ENCODE measurements at places on chromosomes 5 and 9. TPM values are rescaled to one million over a fixed set of nuclear protein-coding genes. Genes with fewer than 3 reads are reported as not detected.

NR2F1-AS1 gene
- 20.6 TPM for total RNA-seq

DNA sequence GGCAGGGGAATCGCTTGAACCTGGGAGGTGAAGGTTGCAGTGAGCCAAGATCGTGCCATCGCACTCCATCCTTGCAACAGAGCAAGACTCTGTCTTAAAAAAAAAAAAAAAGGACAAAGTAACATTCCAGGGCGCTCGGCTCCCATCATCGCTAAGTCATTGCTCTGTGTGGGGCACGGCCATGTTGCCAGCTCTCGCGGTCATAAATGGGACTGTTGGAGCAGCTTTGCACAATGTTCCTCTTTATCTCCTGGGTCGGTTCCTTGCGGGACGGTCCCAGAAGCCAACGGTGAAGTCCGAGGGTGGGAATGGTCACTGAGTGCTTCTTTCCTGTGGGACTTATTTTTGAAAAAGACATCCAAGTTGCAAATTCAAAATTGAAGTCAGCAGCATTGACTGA is 65.5 kb downstream of the HMCN2 start:
- H3K27me3 ChIP-seq = no peaks in the 10 kb centered on the region
- no peak overlapping the region for H3K4me3 ChIP-seq
- no peak for DNase-seq
- H3K36me3 ChIP-seq = no peaks in the 10 kb centered on the region

- no peak overlapping the region for H3K27ac ChIP-seq
- no peaks in the 10 kb centered on the region for H3K27me3 ChIP-seq
- H3K36me3 ChIP-seq = no peaks in the 10 kb centered on the region
Measured at GRCh38 chr5:68337235-68337634, 121.7 kb downstream of the PIK3R1 start.

GRCh38 chr5:67287510-67288268 is 91.1 kb upstream of the CD180 start:
- no peaks in the 10 kb centered on the region for H3K36me3 ChIP-seq
- H3K4me1 ChIP-seq = peaks cover 5% of the 10 kb centered on the region
- H3K27me3 ChIP-seq = no peaks in the 10 kb centered on the region
- H3K27ac ChIP-seq = no peak overlapping the region
- no peak overlapping the region for H3K4me3 ChIP-seq

DNA sequence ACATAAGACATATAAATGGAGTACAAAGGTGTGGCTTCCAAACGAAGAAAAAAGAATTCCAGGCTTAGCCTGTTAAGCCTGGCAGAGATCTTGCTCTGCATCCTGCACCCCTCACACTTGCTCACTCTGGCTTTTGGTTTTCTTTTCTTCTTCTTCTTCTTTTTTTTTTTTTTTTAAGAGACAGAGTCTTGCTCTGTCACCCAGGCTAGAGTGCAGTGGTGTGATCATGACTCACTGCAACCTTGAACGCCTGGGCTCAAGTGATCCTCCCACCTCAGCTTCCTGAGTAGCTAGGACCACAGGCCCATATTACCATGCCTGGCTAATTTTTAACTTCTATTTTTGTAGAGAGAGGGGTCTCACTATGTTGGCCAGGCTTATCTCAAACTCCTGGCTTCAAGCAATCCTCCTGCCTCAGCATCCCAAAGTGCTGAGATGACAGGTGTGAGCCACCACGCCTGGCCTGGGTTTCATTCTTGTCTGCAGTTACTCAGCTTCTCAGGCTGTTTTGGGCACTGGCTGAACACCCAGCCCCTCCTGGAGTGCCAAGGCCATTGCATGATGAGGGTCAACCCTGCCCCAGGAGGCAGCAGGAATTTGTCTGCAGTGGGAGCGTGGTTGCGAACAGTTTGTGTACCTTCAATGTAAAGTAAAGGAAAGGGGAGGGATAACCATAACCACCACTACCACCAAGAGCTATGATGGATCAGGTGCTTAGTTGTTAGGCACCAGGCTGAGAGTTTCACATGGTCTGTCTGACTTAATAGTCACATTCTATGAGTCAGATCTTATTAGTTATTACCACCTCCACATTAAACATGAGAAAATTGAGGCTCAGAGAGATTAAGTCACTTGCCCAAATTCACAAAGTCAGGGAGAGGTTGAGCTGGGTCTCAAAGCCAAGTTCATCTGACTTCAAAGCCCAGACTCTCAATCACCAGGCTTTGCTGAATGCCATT is 219.2 kb upstream of the PANK3 start:
- no peaks in the 10 kb centered on the region for H3K4me1 ChIP-seq
- DNase-seq = no peak
- no peak overlapping the region for H3K4me3 ChIP-seq
- no peaks in the 10 kb centered on the region for H3K27me3 ChIP-seq

TEX48 gene
- total RNA-seq = 44.0 TPM

DNA sequence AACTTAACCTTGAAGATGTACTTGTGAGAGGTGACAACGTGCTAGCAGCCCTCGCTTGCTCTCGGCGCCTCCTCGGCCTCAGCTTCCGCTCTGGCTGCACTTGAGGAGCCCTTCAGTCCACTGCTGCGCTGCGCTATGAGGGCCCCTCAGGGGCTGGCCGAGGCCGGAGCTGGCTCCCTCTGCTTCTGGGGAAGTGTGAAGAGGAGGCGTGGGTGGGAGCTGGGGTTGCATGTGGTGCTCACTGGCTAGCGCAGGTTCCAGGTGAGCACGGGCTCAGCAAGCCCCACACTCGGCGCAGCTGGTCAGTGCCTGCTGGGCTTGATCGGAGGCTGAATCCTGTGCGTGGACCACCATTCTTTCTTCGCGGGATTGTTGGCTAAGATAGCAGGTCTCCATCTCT is 166.1 kb downstream of the MRPS30 start:
- no peak overlapping the region for H3K4me3 ChIP-seq
- H3K27ac ChIP-seq = no peak overlapping the region
- DNase-seq = no peak
- H3K4me1 ChIP-seq = no peaks in the 10 kb centered on the region

EPB41L4B gene
- 14.3 TPM for total RNA-seq

ARID3C gene
- total RNA-seq = 0.37 TPM

DNA sequence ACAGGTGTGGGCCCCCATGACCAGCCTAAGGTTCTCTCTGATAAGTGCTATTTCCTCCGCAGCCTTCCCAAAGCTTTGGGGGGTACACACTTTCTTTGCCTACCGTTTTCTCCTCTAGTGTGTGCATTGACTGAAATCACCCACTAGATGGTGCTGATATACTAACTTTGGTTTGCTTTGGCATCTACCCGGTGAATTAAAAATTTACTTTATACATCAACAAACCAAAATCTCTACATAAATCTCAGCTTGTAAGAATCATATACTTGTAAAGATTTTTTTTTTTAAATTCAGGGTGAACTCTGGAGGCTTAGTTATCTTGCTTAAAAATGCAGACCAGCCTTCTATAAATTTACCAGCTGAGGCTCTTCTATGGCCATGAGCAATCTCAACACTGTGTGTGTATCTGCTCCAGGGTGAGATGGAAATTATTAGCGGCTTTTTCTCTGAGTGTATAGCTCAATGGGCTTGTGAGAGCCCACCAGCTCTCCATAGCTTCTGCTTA is 475.7 kb upstream of the TNC start:
- no peaks in the 10 kb centered on the region for H3K36me3 ChIP-seq
- H3K27ac ChIP-seq = no peak overlapping the region
- no peak overlapping the region for H3K4me3 ChIP-seq
- DNase-seq = no peak

- no peaks in the 10 kb centered on the region for H3K36me3 ChIP-seq
- no peak overlapping the region for H3K4me3 ChIP-seq
- H3K4me1 ChIP-seq = peaks cover 15% of the 10 kb centered on the region
Measured at GRCh38 chr5:174424219-174425053, 299.9 kb upstream of the MSX2 start.

DNA sequence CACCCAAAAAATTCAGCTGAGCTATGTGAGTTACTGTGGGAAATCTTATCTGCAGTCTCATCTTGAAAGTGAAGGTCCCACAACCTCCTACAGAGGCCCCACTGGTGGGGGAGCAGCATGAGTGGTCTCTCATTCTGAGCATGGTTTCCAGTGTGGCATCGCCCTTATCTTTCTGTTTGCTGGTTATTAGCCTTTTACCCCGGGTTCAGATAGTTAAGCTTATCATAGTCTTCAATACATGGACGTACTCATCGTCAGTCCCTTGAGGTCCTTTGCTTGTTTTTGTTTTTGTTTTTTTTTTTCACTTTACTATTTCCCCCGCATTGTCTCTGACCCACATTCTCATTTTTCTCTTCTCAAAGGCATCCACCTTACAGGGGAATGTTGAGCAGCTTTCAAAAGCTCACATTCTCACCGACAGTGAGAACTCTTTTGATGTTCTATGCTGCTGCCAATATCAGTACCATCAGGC is 7.7 kb upstream of the HAVCR2 start:
- H3K4me3 ChIP-seq = no peak overlapping the region
- H3K4me1 ChIP-seq = no peaks in the 10 kb centered on the region
- no peaks in the 10 kb centered on the region for H3K36me3 ChIP-seq
- no peak for DNase-seq

DNA sequence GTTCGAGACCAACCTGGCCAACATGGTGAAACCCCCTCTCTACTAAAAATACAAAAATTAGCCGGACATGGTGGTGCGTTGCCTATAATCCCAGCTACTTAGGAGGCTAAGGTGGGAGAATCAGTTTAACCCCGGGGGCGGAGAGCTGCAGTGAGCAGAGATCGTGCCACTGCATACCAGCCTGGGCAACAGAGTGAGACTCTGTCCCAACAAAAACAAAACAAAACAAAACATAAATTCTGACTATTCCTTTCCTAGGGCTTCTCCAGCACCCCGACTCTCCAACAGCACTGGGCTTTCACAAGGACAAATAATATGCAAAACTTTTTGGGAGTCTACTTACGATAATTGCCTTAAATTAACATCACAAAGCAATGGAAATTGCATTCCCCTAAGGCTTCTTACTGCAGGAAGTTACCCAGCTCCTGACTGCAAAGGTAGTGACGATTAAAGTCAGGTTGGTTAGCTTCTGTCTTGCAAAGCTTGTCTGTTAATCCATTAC is 15.9 kb upstream of the CDKN2AIPNL start:
- no peaks in the 10 kb centered on the region for H3K4me1 ChIP-seq
- no peak for DNase-seq
- no peaks in the 10 kb centered on the region for H3K27me3 ChIP-seq
- no peak overlapping the region for H3K4me3 ChIP-seq

SELENOP gene
- total RNA-seq = 125 TPM

- H3K27me3 ChIP-seq = no peaks in the 10 kb centered on the region
- H3K27ac ChIP-seq = peak overlapping the region; percentile 22
- H3K4me1 ChIP-seq = peaks cover 13% of the 10 kb centered on the region
- H3K36me3 ChIP-seq = no peaks in the 10 kb centered on the region
Measured at GRCh38 chr5:67639976-67640375, 443.4 kb upstream of the CD180 start.

GRCh38 chr5:157184117-157184670 is 3.6 kb downstream of the ITK start:
- DNase-seq = no peak
- H3K4me1 ChIP-seq = no peaks in the 10 kb centered on the region
- H3K27ac ChIP-seq = no peak overlapping the region
- no peak overlapping the region for H3K4me3 ChIP-seq
- H3K27me3 ChIP-seq = no peaks in the 10 kb centered on the region
- no peaks in the 10 kb centered on the region for H3K36me3 ChIP-seq
